T-helper 17 cell (primary cell): ENCODE measurements at places on chromosomes 13 and 19.

DNA sequence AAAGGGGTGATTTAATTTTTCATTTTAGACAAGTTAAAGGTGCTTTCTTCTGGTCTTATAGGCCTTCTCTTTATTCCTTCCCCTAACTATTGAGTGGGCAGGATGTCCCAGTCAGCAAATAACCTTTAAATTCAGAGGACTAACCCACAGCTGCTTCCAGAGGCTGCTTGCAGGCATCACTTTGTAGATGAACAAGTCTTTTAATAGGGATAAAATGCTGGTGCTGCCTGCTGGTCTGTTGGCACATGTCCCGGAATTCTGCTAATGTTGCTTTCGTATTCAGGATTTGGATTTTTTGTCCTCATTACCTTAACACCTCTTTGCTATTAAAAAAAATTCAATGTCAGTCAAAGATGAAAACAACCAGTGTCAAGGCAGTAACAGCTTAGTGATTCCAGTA is 132.7 kb upstream of the KL start:
- no peak overlapping the region for H3K4me3 ChIP-seq
- peaks cover 7% of the 10 kb centered on the region for H3K27me3 ChIP-seq
- H3K4me1 ChIP-seq = no peaks in the 10 kb centered on the region

- H3K27ac ChIP-seq = no peak overlapping the region
- H3K36me3 ChIP-seq = peaks cover 2% of the 10 kb centered on the region
- H3K4me1 ChIP-seq = peaks cover 23% of the 10 kb centered on the region
- DNase-seq = no peak
Observed at GRCh38 chr19:18784786-18785120, 6.4 kb downstream of the COMP start.

- no peak overlapping the region for H3K4me3 ChIP-seq
- H3K27ac ChIP-seq = no peak overlapping the region
- DNase-seq = no peak
- H3K4me1 ChIP-seq = peaks cover 17% of the 10 kb centered on the region
- H3K27me3 ChIP-seq = peaks cover 43% of the 10 kb centered on the region
- H3K36me3 ChIP-seq = peaks cover 9% of the 10 kb centered on the region
Observed at GRCh38 chr13:29497137-29497654, 98.3 kb downstream of the SLC7A1 start.

- H3K27me3 ChIP-seq = no peaks in the 10 kb centered on the region
- H3K36me3 ChIP-seq = no peaks in the 10 kb centered on the region
- H3K4me3 ChIP-seq = no peak overlapping the region
- no peak for DNase-seq
- H3K27ac ChIP-seq = no peak overlapping the region
Observed at GRCh38 chr13:65472336-65472735, 1757.8 kb downstream of the PCDH9 start.

DNA sequence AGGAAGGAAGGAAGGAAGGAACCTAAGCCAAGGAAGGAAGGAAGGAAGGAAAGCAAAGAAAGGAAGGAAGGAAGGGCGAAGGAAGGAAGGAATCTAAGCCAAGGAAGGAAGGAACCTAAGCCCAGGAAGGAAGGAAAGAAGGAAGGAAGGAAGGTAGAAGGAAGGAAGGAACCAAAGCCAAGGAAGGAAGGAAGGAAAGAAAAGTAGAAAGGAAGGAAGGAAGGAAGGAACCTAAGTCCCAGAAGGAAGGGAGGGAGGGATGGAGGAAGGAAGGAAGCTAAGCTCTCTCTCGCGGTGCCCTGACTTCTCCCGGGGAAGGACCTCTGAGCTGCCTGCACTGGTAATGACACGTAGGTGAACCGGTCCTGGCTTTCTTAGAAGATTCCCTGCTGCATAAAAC is 1.3 kb upstream of the RUBCNL start:
- no peak for DNase-seq
- H3K4me3 ChIP-seq = peak overlapping the region; percentile 5
- H3K36me3 ChIP-seq = no peaks in the 10 kb centered on the region
- peaks cover 38% of the 10 kb centered on the region for H3K27me3 ChIP-seq
- no peak overlapping the region for H3K27ac ChIP-seq

GRCh38 chr13:113627136-113627535 is 30.9 kb downstream of the ATP4B start:
- peaks cover 8% of the 10 kb centered on the region for H3K4me1 ChIP-seq
- no peaks in the 10 kb centered on the region for H3K27me3 ChIP-seq
- DNase-seq = no peak
